ENCODE measurements at places on chromosomes 1 and 21.

DNA sequence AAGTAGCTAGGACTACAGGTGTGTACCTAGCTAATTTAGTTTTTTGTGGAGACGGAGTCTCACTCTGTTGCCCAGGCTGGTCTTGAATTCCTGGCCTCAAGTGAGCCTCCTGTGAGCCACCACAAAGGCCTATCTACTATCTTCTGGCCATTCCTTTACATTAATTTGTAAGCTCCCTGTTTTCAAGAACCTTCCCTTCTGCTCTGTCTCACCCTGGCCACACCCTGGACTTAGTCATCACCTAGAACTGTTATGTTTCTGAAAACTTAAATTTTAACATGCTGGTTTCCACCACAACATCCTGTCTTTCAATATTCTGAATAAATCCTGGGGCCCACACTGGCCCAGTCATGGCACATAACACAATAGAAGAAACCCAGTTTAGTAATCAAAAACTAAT is 4.9 kb upstream of the B4GALT3 start:
- DNase-seq, result no peak

DNA sequence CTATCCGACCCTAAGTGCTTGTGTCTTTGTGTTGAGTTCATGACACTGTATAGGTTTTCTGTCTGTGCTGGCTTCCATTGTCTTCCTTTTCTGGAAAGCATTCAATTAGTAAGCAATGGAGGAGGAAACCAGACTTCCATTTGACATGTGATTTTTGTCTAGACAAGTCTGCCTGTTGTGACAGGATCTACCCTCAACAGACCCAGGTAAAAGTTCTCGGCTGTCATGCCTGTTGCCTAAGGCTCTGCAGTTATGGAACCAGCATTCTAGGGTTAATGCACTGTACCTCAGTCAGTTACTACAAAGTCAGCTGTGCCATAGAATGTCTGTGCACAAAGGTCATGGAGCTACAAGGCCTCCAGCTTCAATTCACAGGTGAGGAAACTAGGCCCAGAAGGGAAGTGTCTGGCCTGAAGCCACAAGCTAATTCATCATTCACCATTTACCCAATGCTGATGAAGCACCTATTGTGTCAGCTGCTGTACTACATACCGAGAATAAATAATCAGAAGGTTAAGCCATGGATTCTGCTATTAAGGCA is 72.3 kb downstream of the PLPP3 start:
- DNase-seq, result no peak

GRCh38 chr1:230746617-230747016 is 571 bp upstream of the CAPN9 start:
- DNase-seq, result no peak

DNA sequence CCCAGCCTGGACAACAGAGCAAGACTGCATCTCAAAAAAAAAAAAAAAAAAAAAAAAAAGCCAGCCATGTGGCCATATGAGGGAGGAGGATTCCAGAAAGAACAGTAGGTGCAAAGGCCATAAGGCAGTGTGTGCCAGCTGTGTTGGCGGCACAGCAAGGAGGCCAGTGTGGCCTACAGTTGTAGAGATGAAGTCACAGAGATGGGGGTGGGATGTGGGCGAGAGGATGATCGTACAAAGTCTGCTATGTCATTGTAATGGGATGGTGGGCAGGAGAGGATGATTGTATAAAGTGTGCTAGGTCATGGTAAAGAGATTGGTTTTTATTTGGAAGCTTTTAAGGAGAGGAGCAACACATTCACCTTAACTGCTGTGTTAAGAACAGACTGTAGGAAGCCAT is 9.8 kb upstream of the CR1 start:
- no peak for DNase-seq

DNA sequence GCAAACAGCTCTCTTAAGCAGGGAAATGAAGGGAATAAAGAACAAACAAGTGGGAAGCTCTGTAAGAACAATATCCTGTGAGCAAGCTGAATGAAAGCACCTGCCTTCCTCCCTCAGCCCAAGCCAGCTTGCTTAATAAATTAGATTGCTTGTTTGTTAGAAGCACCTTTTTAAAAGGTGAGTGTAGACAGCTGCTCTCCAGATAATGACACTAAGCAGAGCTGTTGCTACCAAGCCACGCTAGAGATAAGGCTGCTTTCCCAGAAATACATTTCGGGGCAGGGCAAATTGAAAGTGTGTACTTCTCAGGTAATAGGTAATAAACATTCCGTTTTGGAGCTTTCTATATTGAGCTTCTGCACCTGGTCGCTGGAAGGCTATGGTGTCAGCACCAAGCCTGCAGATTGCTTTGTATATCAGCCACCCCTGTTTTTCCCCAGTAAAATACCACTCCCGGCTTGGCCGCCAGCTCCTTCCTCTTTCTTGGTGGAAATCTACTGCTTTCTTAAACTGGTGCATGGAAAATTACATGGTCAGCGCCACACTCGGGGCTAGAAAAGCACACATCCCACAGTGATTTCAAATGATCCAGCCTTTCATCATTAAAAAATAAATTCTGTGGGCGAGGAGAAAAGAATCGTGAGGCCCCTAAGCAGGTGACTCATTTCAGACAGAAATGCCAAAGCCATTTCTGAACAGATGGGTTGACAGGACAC is 151.3 kb downstream of the ETS2 start:
- DNase-seq, result no peak

GRCh38 chr1:33250217-33250616 is 6.1 kb upstream of the ZNF362 start:
- DNase-seq, result no peak

DNA sequence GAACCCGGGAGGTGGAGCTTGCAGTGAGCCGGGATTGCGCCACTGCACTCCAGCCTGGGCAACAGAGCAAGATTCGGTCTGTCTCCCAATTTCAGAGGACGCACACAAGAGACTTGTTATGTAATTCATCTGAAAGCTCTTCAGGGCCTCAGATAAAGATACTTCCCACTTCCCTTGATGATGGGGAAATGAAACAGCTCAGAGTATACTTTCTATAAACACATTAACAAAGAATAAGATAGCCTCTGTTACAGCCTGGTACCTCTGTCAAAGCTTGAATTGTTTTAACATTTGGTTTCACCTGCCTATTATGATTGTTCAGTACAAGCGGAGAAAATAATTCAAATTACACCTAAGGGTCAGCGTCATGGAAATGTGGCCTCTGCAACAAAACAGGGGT is 622.9 kb upstream of the ADGRL4 start:
- DNase-seq, result no peak

DNA sequence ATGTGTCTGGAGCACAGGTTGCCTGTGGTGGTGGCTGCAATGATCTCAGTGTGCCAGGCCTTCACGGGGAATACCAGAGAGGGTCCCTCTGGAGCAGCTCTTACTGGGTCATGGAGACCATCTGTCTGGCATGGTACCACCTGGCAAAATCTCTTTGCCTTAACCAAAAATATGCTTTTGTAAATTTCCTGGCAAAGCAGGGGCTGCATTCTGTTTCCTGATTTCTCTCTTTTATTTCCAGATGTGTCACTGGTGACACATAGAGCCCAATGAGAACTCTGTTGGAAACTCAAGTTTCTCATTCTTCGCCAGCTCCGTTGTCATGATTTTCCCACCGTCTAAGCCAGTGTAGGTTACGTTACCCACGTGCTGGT is 136.5 kb downstream of the FGGY start:
- no peak for DNase-seq

DNA sequence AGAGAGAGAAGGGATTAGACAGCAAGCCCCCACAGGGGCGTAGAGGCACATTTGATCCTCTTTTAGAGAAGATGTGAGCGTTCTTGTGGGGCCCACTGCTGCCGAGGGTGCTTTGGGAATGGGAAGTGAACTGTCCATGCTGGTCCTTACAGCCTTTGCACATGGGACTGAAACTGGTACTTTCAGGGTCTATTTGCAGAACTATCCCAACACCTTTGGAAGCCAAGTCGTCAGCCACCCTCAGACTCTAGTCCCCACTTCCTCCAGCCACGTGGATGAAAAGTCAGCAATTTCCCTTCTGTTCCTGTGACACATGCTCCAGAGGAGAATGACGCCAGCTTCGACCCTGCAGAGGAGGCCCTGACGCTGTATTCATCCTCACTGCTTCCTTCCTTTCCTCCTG is 2.6 kb upstream of the RAB7B start:
- DNase-seq, result no peak

- DNase-seq, result no peak
These were observed 54.1 kb upstream of the BCAR3 start for GRCh38 chr1:93735722-93736121.

DNA sequence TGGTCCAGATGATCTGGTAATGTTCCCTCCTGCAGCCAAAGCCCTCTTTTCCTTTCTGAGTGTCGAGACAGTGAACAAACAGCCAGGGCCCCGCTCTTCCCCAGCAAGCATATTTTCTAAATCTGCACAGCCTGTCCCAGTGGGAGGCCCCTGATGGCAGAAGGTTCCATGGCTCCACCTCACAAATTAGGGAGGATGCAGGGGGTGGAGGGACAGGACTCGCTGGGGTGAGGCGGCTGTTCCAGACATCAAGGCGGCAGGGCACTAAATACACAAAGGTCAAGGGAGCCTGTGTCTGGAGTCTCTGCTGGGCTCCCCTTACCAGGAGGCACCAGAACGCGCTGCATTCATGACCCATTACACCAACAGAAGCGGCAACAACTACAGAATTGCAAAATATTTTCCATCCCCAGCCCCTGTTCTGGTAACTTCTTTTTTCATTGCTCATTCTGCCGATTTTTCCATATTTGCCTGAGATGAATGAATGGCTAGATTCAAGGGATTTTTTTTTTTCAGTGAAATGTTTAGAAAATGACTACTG is 27.0 kb upstream of the PRELP start:
- DNase-seq, result no peak

DNA sequence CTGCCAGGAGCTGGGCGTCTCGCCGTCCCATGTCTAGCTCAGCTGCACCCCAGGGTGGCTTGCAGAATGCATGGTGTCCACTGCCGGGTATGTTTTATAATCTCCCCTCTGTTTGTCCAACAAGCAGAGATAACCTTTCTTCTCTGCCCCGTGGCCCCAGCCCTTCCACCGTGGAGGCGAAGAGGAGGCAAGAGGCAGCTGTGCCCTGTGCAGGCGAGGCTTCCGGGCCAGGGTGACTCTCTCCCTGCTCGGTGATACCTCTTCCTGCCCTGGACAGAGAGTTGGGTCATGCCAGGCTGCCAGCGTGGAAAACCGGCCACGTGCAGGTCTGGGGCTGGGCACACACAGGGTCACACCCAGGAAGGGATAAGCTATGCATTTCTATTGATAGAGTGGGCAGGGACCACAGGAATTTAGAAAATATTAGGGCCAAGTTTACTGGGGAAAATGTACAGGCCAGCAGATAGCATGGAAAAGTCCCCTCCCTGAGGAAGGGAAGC is at the start of gene TFF2:
TSS of gene TFF2 (minus strand) at position 68 of the 500 bp plus-strand sequence. CDS start at position 31, 37 bp downstream.
- DNase-seq, result no peak

- no peak for DNase-seq
These were observed 8.7 kb upstream of the UMODL1 start for GRCh38 chr21:42062236-42063022.

GRCh38 chr1:12595757-12596006 is 22.3 kb downstream of the DHRS3 start:
- no peak for DNase-seq

GRCh38 chr1:183880531-183881243 is 75.8 kb downstream of the RGL1 start:
- no peak for DNase-seq

DNA sequence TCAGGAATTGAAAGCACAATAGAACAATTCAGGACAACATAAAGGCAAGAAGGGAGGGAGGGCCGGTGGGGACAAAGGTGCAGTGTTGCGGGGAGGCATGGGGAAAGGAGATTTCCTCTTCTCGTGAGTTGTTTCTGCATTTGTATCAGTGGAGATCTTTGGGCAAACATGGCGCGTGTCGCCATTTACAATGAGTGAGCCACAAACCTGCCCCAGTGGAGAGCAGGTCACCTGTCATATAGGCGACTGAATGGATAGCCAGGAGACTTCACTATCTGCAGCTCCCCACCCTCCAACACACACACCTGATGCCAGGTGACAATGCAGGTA is 87.7 kb upstream of the SLC45A1 start:
- no peak for DNase-seq

DNA sequence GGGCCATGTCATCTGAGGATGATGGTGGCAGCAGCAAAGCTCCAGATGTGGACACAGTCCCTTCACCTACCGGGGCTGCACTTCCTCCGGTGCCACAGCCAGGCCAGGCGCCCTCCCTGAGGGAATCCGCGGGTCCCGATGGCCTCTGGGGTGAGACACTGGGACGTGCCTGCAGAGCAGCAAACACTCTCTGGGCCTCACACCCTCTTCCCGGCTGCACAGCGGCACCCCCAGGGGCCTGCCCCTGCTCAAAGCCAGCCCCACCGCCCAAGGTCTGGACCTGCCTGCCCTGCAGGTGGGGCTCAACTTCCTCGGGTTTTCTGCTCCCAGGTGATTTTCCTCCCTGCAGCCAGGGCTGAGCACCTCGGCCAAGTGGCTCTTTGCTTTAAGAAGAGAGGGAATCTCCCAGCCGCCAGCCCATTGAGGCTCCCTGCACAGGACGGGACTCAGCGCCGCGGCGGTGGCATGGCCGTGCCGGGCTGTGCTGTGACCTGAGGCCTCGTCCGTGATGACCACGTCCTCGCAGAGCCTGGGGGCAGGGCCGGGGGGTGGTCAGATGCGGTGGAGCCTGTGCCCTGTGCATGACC is 21.3 kb upstream of the COL18A1 start:
- no peak for DNase-seq

GRCh38 chr1:242189591-242189990 is 190.7 kb upstream of the MAP1LC3C start:
- no peak for DNase-seq

GRCh38 chr1:243596431-243597062 is 253.5 kb downstream of the AKT3 start:
- no peak for DNase-seq

- peak; percentile 50 for DNase-seq
These were observed 62.8 kb downstream of the MAGI3 start for GRCh38 chr1:113452921-113453770.

- DNase-seq, result no peak
These were observed 132.9 kb upstream of the RAB4A start for GRCh38 chr1:229138058-229138457.

DNA sequence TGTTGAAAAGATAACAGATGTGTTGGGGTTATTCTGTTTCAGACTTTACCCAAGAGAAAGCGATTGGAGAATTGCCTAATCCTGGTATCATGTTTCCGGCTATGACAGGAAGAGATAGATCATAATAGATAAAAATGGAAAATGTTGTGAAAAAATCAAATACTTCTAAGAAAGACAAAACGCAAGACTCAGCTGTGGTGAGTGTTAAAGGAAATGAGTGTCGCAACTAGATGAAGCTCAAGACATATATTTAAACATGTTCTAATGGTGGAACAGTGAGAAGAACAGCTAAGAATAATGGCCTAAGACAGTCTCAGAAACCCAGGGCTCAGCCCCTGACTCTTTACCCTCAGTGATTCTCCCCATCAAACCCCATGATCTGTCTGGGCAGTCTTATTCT is 426.7 kb upstream of the RUNX1 start:
- DNase-seq, result peak; percentile 1

All from SK-N-MC (cell line).